HFFc6 (cell line): ENCODE measurements at places on chromosomes 2 and 18.

DNA sequence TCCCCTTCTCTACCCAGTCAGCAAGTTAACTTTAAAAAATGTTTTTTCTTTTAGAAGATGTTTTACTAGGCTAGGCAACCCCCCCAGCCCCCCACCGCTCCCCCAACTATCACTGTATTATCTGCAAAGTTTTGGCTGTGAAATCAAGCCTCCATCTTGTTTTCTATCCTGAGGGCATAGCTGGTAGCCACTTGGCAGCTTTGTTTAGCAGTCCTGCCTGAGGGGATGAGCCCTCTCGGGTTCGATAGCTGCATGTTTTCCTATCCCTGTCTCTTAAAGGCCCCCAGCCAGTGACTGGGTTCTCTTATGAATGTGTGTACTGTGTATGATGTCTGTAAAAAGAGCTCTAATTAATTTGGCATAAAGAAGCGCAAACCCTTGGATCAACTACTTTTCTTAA is 43.4 kb downstream of the MRO start:
- no peak for DNase-seq

- DNase-seq = peak; percentile 98
Observed at GRCh38 chr2:33069894-33070651, 123.3 kb downstream of the LTBP1 start.

DNA sequence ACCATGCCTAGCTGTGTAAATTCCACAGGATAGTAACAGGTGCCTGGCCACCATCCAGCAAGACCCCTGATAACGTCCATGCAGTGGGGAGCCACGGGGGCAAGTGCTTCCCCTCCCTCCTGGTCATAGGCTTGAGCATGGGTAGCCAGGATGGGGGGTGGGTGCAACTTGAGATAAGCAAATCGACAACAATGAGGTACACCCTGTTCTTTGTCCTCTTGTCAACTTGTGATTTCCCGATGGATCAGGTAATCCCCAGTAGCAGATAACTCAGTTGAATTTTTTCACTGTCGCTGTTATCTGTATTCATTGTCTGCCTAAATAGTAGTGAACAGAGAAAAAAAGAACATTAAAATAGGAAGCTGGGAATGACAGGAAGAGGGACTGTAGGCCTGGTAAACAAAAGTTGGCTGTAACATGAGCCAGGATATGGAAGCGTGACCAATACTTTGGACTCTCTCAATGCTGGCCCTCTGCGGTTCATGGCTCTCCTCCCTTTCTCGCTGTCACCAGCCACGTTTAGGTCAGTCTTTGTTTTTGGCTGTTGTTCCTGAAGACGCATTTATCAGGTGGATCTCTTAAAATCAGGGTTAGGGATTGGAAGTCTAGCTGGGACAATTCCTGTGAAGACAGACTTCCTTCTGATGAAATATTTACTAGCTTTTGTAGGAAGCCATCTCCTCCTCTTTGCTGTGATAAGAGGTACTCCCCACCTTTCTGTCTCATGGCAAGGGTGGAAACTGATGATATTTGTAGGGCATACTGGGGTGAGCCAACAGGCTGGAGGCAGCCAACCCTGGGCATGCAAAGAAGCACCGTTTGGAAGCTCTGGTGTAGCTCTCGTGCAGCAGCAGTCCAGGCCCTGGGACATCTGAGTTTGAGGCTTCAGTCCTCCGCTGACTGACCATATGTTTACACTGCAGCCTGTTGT is 42.4 kb downstream of the TCF7L1 start:
- DNase-seq = peak; percentile 53

DNA sequence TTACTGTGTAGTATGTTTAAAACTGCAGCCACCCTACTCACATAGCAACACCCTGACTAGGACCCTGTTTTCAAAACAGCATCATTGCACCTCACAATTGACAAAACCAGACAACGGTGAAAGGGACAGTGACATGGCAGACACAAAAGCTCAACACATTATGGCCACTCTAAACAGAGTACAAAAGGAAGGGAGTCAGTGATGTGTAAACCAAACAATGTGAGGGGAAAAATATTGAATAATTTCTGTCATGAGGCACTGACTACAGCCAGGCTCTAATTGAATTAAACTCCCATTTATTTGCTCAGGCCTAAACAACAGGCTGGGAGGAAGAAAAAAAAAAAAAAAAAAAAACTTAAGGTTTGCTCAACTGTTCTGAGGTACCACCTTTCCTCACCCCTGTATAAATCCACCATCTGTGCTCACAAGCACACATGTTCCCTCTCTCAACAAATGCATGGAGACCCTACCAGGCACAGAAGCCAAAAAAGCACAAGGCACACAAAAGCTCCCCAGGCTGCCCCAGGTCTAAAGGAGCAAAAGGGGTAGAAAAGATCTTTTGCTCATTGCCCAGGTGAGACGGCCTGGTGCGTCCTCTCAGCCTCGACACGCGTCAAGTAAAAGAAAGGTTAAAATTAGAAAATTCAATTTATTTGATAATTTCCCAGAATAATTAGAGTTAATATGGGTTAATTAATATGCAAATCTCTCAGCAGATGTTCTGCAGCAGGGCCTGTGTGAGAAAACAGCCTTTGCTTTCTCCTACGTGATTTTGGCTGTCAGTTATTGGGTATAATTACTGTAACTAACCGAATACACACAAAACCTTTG is 80.9 kb downstream of the ZEB2 start:
- DNase-seq = no peak

GRCh38 chr2:155525199-155525598 is 807.3 kb downstream of the NR4A2 start:
- no peak for DNase-seq

GRCh38 chr18:74412116-74412880 is 44.8 kb downstream of the DIPK1C start:
- DNase-seq = no peak

DNA sequence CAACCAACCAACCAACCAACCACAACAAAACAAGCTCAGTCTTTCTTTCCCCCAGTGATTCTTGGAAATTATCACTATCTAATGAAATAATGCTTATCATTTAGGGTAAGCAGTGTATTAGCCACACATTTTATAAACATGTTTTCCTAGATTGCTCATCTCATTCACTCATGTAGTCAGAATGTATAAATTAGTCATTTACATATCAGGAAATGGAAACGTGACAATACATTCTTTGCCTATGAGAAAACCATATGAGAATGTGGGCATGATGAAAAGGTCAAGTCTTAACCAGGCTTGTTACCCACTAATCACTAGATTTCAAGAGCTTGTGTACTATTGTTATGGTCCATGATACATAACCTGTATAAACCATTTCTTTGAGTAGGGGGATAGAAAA is 1583.4 kb upstream of the PIK3C3 start:
- DNase-seq = peak; percentile 0

DNA sequence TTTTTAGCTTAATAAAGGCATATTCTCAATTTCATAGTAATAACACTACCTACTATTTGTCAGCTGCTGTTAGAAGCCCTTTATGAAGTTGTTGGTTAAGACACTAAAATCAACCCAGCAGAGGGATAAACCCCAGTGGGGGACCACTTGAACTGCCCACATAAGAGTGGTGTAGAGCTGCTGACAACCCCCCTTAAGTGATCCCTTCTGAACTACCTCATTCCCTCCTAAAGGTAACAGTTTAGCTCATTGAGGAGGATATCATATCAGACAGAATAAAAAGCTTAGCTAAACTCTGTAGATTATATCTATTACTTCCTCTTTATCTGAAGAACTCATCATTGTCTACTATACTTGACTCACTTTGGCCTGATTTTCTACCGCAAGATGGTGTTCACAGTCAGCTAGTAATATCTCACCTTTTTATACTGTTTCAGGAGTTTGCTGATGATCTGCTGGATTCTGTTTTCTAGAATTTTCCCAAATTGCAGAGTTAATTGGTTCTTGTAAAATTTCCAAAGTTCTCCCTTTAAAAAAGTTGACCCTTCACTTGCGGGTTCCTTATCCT is 16.2 kb downstream of the GALM start:
- no peak for DNase-seq

DNA sequence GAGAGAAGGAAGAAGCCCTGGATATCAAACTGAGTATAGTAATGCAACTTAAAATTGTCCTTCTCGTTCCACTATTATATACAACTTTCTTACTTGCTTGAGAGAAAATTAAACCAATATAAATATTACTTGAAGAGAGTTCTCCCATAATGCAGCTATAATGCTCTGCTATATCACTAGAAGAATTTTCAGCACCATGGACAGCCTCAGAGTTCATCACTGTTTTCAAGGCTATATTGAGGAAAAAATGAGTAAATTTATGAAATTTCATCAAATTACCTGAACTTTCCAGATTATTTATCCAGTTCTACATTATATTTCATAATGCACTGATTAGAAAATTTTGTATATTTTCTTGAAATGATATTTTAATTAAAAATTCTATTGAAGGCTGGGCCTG is 1053.5 kb upstream of the FAM98A start:
- DNase-seq = no peak

GRCh38 chr2:85699325-85699724 is 5.2 kb downstream of the GNLY start:
- no peak for DNase-seq

- DNase-seq = no peak
Observed at GRCh38 chr2:109421101-109421500, 192.7 kb downstream of the SEPTIN10 start.

DNA sequence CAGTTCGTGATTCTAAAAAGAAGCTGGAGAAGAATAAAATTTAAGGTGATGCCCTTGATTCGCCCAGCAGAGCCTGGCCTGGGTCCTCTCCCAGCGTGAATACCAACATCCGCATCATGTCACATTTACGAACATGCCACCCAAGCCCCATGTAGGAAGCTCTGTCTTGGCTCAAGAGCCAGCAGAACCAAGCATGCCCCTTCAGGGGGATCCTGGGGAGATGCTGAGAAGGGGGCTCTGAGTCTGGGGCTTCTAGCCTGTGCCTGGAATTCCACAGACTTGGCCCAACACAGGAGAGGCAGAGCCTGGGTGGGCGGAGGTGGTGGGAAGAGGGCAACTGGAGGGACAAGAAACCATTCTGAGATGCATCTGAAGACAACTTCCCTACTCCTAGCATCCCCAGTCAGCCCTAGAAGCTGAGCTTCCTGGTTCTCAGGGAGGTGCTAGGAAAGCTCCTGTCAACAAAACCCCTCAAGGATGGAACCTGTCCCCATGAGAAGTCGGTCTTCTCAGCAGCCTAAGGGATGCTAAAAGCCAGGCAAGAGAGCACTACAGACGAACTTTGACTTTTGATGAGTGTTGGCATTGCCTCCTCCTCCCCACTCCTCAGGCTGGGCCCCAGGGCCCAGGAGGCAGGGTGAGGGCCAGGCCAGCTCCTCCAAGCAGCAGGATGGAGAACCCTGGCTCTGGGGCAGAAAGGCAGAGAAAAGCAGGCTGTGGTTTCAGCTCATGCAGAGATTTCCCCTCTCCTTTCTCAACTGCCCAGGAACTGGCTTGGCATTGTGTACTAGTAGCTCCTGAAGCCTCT is 57.9 kb downstream of the POLR1A start:
- no peak for DNase-seq

DNA sequence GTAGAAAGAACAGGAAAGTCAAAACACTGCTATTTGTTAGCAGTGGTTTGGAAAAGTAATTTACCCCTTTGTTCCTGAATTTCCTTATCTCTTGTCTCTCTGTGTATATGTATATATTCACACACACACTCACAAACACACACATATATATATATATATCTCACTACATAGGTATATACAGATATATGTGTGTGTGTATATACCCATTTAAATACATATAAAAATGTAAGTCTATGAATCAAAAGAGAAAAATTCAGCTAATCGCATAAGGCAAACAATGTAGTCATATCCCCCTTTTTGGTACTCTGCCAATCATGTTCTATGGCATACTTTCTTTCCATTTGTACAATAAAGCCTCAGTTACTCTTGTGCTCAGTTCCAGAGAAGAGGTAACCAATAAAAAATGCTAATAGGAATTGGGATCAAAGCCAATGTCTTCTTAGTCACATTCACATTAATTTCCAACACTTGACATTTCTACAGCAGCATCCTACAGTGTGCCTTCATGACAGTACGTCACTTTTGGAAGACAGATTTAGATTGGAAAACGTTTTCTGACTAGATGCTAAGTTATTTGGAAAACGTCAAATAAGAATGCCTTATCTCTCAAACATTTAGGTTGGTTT is 94.6 kb downstream of the MC4R start:
- no peak for DNase-seq
